8988T (cell line): ENCODE measurements at places on chromosomes 3 and 15.

GRCh38 chr3:171066206-171066605 lies 39.7 kb upstream of the SLC2A2 start:
- DNase-seq = no peak

DNA sequence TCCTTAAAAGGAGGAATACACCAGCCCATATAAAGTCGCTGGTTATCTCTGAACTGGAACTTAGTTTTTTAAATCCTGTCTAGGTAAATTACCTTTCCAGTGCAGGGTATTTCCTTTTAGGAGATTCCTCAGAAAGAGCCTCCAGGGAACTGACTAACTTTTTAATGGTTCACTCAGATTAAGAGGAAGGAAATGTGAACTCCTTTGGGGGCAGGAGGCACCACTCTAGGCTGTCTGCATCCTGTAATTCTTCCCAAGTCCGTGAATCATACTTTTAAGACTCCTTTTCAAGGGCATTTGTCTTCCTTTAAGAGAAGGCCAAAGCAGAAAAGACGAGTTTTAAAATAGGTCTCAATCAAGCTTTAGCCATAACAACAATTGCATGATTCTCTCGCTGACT lies 871.2 kb upstream of the NR2F2 start:
- DNase-seq = no peak

GRCh38 chr3:39189959-39190269 lies 2.5 kb downstream of the XIRP1 start:
- DNase-seq = peak; percentile 85

DNA sequence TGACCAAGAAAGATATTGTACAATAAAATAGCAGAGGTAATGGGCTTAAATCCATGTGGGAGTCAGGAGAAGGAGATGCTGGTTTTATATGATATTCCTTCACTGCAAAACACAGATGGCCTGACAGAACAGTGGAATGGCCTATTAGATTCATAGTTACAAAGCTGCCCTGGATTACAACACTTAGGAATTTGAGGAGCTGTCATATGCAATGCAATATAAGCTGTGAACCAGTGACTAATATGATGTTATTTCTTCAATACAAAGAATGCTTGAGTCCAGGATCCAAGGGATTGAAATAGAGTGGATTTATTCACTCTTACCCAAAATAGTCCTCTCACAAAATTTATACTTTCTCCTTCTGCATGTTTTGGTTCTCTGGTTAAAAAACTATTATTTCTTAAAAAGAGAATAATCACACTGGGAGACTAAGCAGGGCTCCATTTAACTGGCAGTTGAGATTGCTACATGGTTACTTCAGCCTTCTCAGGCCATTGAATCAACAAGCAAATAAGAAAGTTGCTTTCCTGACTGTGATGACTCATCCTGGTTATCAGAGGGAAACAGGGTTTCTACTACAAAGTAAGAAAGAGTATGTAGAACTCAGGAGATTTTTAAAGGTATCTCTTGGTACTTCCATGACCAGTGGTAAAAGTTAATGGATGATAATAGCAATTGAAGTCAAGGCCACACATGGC lies 79.8 kb upstream of the ZPLD1 start:
- DNase-seq = no peak

DNA sequence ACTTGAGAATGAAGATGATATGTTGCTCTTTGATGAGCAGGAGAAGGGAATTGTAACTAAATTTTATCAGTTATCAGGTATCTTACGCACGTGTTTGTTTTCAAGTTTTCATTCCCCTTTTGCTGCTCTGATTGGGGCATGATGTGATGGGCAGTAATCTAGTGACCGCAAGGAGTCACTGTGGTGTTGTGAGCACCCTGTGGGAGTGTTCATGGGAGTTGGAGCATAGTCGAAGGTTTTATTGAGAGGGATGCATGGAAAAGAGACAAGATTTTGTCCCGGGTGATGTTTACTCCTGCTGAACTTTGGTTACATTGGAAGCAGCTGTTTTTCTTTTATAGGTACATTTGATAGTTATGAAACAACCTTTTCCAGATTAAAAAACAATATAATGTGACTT lies 2.1 kb downstream of the FAN1 start:
- DNase-seq = no peak

DNA sequence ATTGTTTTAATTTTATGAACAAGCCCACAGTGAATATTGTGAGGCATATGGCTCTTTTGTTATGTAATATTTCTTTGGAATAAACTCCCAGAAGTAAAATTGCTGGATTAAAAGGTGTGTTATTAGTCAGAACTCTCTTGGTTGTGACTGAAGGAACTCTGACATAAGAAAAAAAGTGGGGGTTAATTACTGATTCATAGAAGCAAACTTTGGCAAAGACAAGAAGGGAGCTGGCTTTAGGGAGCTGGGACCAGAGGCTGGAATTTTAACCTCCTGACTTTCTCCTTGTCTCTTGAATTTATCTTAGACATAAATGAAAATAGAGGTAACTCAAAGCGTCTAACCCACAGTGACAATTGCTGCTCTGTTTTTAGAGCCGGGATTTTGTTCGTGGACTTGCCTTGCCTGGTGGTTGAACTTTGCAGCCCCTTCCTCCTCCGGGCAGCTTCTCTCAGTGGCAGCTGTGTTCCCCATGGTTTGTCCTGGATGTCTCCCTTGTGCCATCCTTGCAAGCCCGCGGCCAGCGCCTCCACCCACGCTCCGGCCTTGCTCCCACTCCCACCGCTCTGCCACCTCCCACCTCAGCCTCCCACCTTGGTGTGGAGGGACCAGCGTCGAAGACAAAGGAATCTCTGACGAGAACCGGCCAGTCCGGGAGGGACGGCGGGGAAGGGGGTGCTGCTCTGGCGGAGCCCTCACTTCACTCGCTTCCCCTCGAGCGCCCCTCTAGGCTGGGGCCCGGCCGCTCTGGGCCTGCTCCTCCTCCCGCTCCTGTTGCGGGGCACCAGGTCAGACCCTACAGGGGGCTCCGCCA lies 28.0 kb downstream of the ARHGAP31 start:
- peak; percentile 24 for DNase-seq

DNA sequence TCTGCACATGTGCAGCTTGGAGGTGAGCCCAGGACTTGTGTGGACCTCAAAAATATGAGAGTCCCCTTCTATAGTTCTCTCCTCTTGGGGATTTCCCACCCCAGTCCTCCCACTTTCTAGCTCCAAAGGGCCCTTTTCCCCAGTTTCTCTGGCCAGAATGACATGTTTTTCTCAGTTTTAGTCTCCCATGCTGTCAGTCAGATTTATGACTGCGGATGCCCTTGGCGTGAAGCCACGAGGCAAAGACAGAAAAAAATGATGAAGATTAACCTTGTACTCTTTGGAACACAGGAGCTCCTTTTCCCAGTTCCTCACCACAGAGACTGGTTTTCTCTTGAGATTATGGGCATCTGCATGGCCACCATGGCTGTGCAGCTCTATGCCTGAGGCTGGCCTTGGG lies 72.0 kb upstream of the TTBK2 start:
- DNase-seq = no peak

DNA sequence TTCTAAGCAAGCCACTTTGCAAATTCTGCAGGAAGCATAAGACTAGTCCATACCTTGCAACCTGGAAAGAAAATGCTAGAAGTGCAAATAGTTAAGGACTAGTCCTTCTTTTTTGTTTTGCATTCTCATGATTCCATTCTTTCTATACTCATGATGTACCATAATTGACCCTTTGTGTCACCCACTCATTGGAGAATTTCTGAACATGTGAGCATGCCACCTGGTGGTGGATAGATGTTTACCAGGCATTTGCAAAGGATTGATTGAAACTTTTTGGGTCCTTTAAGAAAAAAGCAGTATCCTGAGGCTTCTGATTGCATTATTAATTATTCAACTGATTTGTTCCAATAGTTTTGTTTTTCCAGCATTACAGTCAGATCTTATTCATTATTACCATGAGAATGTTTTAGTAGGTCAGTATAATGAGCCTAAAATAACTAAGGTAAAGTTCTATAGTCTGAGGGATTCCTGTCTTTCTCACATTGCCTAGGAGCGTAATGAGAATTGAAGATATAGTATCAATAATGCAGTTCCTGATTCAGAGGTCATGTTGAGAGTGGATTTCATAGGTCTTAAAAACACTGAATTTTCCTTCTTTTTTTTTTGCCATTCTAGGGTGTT lies 20.2 kb upstream of the DIPK2A start:
- no peak for DNase-seq

GRCh38 chr15:75048394-75048793 lies 25.0 kb downstream of the PPCDC start:
- no peak for DNase-seq

DNA sequence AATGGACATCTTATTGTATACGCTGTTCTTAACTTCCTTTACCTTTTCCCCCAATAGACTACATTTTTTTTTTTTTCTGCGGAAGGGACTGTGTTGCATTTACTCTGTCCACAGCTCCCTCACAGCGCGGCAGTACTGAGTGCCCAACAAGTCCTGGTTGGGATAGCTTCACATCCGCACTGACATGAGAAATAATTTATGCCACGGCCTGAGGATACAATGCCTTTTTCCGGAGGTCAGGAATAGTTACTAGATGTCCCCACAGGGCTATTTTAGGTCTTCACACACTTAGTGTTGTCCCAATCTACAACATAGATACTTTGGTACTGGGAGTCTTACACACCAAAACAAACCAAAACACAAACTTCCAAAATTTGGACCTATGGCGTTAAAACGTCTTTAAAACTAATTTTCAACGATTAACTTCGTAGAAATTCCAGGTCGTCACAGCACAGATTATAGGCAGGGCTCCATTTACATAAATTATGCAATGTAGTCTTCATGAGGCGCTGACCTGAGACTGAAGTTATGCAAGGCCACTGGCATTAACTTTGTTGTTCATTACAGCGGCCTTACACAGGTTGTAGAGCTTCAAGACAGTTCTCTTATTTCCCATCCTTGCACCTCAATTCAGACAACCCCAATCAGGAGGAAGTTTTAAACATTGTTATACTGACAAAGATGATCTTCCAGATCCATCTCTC lies 989 bp upstream of the PPIB start:
- no peak for DNase-seq

- no peak for DNase-seq
These were observed 2.4 kb upstream of the XRN1 start for GRCh38 chr3:142450189-142450588.

DNA sequence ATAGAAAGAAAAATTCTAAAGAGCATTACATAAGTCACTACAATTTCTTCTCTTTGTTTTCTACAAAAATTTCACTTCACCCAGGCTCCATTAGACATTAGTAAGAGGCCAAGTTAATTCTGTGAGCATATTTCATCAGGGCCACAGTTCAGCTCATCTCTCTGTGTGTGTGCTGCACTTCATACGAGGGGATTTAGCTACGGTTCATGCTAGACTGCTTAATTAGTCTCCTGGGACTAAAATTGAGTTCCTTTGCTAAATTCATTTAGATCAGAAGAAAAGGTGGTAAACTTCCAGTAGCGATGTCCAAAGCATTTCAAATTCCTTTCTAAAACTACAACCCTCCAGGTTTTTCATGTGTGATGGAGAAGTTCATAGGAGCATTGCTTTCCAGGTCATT lies 83.1 kb upstream of the SETMAR start:
- no peak for DNase-seq

- DNase-seq = no peak
These were observed 496.9 kb downstream of the CADM2 start for GRCh38 chr3:85455561-85456200.

- no peak for DNase-seq
These were observed 33.6 kb downstream of the HHLA2 start for GRCh38 chr3:108329947-108330346.

DNA sequence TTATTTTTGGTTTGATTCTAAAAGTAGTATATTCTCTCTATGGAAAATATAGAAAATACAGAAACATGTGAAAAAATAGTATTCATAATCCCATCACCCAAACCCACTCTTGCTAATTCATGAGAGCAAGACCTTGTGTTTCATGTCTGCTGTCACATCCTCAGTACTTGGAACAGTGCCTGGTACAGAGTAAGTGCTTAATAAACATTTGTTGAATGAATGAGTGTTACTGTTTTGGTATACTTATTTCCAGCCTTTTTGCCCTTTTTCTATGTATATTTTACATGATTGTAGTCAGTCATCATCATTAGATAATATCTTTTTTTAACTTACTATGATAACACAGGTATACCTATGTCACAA lies 59.3 kb downstream of the IL16 start:
- DNase-seq = no peak

GRCh38 chr15:64000183-64000951 lies 45.9 kb downstream of the DAPK2 start:
- DNase-seq = no peak

DNA sequence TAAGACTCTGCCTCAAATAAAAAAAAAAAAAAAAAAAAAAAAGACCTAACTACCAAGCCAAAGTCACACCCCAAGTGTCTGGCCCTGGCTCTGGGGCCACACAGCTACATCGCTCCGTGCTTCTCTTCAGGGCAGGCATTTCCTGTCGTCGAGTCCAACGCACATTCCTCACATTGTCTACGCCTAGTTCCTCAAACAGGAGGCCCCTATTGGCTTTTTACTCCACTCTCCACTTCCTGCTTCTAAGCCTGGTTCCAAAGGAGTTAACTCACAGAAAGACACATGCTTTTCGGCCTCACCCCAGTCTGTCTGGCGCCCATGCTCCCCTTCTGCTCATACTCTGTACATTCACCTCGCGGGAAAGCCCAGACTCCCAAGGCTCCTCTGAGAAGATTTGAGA lies 28.8 kb downstream of the KNG1 start:
- DNase-seq = peak; percentile 50

GRCh38 chr3:60707452-60708020 lies 543.7 kb downstream of the FHIT start:
- no peak for DNase-seq

- no peak for DNase-seq
These were observed 406.5 kb upstream of the TGFBR2 start for GRCh38 chr3:30199855-30200254.

- DNase-seq = no peak
These were observed 22.6 kb downstream of the WHAMM start for GRCh38 chr15:82831894-82832600.

GRCh38 chr15:90603893-90604292 lies 74.2 kb downstream of the CRTC3 start:
- DNase-seq = no peak

DNA sequence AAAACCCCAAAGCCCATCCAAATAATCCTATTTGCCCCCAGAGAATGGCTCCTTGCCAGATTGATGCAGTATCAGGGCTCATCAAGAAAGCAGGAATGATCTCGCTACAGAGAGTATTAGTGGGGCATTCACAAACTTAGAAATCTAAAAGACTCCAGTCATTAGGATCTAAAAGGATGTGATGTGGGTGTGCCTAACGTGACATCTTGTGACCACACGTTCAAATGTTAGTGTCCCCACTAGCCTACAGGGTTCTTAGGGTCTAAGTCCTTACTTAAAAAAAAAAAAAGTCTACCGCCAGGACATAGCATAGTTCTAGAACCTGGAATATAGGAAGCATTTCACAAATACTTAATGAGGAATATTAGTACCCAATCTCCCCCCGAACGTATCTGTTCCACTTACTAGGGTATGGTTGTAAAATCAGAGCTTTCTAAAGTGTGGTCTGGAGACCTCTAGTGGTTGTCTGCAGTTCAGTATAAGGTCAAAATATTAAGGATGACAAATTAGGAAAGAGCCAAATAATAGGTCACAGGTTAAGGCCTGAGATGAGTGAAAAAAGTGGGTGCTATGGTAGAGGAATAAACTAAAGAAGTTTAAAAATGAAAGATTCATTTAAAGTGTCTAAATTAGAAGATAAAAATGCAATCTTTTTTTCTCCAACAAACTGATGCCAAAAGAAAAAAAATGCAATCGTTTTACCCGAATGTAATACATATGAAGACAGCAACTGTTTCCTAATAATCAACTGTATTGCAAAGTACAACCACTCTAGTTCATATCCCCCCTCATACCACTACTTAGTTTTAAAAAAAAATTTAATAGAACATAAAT lies 4.2 kb upstream of the CHRM5 start:
- DNase-seq = no peak

- no peak for DNase-seq
These were observed 34.1 kb upstream of the KLHL25 start for GRCh38 chr15:85828874-85829273.
